ENCODE measurements at places on chromosomes 11 and 22.

DNA sequence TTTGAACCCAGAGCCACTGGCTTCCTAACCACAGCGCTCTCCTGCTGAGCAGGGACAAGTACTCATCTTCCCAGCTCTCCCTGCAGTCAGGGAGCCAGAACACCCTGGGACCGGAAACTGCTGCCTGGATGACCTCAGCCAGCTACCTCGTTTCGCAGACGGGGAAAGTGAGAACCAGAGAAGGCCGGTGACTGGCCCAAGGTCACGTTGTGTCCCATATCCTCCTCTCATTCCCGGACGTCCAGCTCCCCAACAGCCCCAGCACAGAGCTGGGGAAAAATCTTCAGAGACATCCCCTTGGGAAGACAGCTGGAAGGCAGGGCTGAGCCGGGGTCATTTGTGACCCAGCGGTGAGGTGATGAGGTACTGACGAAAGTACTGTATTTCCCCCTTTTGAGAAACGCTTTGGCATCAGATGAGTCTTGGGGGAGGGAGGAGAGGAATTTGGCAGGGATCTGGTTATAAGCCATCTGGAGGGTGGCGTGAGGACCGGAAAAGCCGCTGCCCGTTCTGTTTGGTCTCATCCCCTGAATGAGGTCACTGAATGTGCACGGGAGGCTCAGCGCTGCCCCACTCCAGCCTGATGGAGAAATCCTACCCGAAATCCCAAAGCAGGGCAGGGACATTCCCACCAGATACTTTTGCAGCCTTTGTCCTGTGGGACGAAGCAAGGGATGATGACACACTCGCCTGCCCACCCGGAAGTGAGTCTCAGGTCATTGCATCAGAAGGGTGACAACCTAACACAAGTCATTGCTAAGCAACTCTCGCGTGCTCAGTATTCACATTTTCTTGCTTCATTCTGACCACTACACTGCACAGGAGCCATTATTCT is 41.1 kb downstream of the LIF start:
- no peak for DNase-seq

DNA sequence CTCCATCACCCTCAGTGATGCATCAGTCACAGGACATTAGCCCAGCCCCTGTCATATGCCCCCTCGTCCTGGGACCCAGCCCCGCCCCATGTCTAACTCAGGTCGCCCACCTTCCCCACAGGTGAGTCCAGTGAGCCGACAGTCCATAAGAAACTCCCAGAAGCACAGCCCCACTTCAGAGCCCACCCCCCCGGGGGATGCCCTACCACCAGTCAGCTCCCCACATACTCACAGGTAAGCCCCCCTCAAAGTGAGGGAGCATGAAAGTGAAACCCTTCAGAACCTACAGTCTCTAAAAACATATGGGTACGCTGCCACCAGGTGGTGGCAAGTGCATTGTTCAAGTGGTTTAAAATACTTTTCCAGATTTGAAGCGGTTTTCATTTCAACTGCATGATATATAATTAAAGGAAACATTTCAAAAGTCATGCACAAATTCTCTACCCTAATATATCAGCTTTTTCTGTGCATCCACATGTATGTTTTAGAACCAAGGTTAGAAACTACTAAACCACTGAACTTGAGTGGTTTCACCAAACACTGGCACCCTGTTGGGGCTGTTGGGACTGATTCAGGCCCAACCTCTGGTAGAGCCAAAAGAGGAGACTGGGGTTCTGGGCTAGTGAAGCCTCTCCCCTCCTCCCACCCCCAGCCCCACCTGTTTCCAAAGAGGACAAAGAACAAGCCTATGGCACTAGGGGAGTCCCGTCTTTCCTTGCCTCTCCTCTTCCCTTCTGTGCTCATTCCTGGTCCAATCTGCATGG is 17.3 kb downstream of the EPS8L2 start:
- peak; percentile 23 for DNase-seq

DNA sequence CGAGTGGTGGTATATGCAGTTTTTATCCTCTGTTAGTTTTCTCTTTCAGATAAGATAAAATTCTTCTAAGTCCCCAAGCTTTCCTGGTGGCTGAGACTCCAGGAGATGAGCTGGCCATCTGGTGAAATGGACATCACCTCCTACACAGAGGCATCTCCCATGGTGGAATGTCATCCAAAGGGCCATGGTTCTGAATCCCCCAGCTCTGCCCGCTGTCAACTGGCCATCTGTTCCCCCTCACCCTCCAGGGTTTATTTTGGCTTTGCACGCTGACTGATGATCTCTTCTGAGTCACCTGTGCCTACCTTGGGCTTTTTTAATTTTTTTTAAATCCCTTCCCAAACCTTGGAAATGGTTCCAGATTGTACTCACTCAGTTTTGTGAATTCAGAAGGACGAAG is 142.2 kb downstream of the HIPK3 start:
- peak; percentile 4 for DNase-seq

GRCh38 chr11:64762277-64762673 is 2.5 kb upstream of the PYGM start:
- no peak for DNase-seq

DNA sequence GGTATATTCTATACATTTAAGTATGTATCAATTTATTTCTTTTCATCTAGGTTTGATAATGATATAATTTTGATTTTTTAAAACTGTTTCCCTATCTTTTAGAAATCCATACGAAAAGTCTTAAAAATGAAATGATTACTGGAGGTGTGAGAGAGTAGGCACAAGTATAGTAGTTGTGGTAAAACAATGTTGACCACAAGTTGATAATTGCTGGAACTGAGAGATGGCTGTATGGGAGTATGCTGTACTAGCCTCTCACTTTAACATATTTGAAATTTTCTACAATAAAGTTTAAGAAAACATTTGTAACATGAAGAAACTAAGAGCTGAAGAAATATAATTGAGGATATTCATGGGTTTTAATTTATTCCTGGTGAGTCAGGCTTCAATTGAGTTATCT is 30.0 kb downstream of the FSHB start:
- DNase-seq: no peak

DNA sequence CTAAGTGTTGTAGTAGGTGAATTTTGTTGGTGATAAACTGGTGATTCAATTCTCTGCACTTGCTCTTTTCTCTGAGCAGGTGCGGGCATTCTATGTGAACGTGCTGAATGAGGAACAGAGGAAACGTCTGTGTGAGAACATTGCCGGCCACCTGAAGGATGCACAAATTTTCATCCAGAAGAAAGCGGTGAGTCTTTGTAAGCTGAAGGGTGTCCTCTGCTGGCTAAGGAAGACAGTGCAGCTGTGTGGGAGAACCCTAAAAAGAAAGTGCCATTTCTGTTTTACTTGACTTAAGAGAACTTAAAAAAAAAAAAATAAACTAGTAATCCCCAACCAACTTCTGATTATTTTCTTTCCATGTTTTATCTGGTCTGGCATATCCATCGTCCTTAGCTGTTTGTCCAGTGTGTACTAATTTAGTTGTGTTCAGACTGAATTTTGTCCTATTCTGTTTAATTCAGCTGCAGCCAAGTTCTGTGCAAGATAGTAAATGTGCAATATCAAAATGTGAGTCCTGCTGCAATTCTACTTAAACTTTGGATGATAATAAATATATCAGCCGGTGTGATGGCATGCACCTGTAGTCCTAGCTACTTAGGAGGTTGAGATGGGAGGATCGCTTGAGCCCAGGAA is 29.6 kb downstream of the CAT start:
- peak; percentile 18 for DNase-seq

DNA sequence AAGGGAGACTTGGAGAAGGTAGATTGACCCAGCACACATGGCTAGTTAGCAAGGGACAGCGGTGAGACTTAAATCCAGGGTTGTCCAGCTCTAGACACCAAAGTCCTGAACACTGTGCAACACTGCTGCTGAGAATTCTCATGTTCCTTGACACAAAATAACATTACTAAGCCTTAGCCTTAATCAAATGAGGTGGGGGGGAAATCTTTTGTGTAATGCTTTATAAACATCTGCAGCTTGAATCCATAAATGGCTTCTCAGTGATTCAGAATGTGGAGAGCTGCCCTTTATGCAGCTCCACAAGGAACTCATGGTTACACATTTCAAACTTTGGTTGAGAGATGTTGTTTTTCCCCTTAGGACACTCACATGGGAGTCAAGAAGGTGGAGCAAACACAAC is 80.0 kb downstream of the CD44 start:
- no peak for DNase-seq

GRCh38 chr22:41092847-41093411 is 537 bp downstream of the EP300 start:
- DNase-seq: peak; percentile 51

- no peak for DNase-seq
These were observed 35.3 kb upstream of the FCHSD2 start for GRCh38 chr11:73177380-73177777.

DNA sequence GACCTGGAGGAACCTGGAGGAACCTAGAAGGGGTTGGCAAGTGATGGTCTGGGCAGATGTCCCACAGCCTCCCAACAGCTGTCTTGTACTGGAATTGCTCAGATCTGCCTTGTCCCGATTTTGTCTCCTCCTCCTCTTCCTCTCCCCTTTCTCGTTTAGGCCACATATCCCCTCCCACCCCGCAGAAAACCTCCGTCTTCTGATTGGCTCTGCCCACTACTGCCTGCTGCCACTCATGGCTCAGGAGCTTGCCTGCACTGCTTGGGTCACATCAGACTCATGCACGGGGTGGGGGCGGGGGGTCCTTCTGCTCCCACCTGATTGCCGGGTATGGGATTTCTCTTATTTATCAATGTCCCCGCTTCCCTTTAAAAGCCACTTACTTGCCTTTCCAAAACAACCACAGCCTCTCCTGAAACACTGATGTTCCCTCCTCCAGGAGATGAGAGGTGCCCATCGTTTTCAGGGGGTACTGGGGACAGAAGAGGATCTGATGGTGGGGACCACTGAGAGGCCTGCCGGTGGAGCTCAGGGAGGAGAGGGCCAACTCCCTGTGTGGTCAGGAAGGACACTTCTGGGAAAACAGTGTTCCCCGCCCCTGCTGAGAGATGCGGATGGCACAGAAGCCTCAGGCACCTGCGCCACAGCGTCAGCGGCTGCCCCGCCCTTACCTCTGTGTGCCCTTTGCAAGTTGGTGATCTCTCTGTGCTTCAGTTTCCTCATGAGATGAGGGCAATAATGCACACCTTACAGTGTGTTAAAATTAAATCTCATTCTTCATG is 14.7 kb downstream of the TOM1 start:
- peak; percentile 7 for DNase-seq

GRCh38 chr11:114621950-114622809 is 26.6 kb upstream of the NXPE4 start:
- DNase-seq: no peak

- peak; percentile 51 for DNase-seq
These were observed 28.4 kb upstream of the FADD start for GRCh38 chr11:70174547-70175235.

- no peak for DNase-seq
These were observed 124.7 kb upstream of the APOA1 start for GRCh38 chr11:116962108-116962507.

Measured in NCI-H524 (cell line).